AG20443 (cell line): ENCODE measurements at places on chromosomes 13 and 19.

- DNase-seq = peak; percentile 32
Measured at GRCh38 chr13:37868691-37869505, 674 bp downstream of the TRPC4 start.

GRCh38 chr13:100231176-100231575 is 142.3 kb downstream of the PCCA start:
- no peak for DNase-seq

- no peak for DNase-seq
Measured at GRCh38 chr13:97130190-97130589, 91.9 kb upstream of the MBNL2 start.

DNA sequence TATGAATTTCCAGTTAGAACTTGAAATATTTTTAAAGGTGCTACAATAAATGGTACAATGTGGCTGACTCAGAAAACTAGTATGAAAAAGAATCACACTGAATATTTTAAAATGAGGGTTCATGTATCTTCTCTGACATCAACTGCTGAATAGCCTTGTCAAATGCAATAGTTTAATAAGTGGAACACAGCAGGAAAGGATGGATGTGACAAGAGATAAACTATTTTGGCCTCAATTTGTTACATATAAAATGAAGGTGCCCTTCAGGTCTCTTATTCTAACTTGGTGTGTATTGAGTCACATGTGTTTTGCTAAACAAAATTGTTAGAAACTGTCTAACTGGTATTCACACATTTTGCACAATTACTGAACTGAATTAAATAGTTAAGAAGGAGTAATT is 1018.4 kb upstream of the PCDH20 start:
- no peak for DNase-seq

DNA sequence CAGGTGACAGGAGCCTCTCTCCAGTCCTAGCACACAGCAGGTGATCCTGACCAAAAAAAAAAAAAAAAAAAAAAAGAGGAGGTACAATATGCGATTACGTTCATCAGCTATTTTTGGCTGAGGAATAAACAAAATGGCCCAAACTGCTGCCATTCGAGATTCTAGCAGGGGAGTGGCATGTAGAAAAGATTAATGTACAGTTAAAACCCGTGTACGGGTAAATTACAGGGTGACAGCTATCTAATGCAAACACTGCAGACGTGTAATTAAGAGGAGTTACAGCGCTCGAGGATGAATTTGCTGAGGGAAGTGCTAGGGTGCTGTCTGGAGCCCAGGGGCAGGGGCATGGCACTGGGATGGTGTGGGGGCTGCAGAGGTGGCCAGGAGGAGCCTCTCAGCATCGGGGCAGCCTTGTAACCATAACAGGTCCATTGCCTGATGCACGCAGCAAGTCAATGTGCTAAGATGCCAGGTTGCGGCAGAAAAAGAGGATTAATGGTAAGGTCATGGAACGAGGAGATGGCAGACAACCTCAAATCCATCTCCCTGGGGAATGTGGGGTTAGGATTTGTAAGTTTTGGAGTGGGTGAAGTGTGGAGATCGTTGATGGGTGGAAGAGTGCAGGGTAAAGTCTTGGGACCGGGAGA is 17.4 kb downstream of the CHST8 start:
- DNase-seq = no peak

GRCh38 chr19:38209671-38210457 is 14.2 kb downstream of the DPF1 start:
- DNase-seq = peak; percentile 75

DNA sequence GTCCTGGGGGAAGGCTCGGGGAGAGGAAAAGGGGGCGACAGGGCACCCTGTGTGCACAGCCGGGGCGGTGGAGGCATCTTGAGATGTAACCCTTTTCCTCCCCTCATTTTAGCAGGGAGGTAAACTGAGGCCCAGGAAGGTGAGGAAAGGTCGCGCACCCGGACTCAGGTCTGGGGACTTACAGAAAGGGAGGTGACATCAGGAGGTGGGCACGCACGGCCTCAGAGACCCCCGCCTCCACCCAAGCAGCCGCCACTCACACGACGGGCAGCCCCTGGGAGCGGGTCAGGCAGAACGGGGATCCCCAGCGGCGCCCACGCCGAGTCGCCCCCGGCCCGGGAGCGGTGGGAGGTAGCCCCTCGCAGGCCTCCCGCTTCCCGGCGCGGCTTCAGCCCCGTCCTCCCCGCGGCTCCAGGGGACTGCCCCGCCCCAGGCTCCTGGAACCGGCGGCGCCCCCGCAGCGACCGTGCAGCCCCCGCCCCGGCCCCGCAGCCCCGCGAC is 477 bp downstream of the PIP5K1C start:
- DNase-seq = no peak

- no peak for DNase-seq
Measured at GRCh38 chr13:25384758-25385410, 13.1 kb downstream of the ATP8A2 start.

GRCh38 chr19:49201042-49201441 is 43.5 kb downstream of the TRPM4 start:
- no peak for DNase-seq

DNA sequence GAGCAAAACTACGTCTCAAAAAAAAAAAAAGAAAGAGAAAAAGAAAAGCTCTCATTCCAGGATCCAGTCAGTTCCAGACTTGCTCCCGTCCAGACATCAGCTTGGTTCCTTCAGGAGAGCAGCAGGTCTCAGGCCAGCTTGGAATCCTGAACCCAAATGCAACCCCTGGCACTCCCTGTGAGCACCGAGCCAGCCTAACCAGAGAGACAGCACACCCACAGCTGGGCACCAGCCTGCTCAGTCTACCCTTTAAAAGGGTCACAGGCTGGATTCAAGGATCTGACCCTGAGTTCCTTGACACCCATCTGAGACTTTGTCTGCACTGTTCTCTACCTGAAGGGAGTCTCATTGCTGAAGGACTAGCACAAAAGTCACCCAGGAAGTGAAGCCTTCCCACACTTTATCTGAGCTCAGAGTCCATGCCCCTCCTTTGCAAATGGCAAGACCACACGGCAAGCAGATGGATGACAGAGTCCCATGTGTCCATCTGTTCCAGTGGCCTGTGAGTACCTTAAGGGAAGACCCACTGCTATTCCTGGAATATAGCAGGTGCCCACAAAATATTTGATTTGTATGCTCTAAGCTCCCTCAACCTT is 1.4 kb downstream of the PEPD start:
- DNase-seq = no peak

DNA sequence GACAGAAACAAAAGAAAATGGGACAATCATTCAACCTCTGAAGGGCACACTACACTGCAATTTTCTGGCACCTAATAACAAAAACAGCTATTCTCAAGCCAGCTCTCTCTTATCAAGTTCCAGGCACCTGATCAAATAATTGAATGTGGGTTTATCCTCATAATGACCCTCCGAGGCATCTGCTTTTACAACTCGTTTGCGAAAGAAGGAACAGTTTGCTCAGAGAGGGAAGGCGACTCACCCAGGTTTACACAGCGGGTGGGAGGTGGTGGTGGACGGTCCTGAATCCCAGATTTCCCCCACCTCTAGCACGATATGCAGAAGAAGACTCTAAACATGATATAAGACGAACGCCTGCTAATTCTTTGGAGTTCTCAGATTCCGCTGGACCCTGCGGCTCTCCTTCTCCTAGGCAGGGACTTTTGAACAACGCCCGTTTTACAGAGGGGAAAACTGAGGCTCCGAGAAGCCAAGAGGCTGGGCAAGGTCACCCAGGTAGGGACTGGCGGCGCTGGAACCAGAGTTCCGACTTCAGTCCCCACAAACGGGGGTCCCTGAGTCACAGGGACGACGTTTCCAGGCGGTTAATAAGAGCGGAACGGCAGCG is 641 bp downstream of the SGTA start:
- no peak for DNase-seq

DNA sequence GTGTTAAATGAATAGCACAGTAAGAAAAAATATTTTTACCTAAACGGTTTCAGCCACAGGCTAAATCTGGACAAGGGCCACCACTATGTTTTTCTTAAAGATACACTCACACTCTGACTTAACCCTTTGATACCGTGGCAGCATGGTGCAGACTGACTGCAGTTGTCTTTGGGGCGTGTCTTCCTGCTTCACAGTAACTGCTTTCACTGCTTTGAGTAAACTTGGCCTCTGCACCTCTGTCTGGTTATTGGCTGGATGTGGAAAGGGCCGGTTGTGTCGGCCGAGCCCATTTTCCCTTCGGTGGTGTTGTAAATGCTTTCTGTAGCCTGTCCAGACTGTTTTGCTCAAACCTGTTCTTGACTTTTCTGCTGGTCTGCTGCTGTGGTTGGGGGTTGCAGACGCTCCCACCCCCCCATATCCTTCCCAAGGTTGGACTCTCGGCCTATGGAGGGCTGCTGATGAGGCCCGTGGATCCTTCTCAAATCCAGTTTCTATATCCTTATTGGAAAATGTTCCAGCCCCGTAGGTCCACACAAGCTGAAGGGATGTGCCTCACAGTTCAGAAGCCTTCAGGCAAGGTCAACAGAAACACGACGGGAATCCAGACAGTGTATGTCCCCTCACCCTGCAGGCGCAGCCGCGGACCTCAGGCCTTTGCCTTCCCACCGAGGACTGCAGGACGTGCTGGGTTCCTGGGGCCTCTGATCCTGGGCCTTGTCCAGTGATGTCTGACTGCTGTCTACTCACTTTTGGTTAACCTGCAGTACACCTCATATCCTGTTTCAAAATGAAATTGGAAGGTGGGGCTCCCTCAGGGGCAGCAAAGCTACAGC is 90.2 kb upstream of the RNF113B start:
- peak; percentile 49 for DNase-seq

- DNase-seq = no peak
Measured at GRCh38 chr13:40483601-40484000, 182.8 kb downstream of the FOXO1 start.

GRCh38 chr19:47353307-47353712 is 4.2 kb downstream of the DHX34 start:
- no peak for DNase-seq

DNA sequence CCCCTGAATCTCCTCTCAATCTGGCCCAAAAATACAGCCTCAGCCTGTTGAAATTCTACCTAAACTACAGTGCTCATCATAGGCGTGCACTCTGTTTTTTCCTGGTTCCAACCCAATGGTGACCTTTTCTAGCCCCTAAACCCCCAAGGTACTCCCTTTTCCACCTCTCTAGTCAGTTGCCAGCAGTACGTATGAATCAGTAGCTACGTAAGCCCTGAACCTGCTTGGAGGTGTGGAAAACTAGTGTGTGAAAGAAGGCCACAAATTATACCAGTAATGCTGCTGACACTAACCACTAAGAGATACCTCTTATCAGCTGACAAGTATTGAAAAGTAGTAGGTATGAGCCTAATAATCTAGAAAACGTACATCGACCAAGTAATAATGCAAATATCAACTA is 60.9 kb downstream of the FOXO1 start:
- DNase-seq = no peak

GRCh38 chr13:86426437-86426836 is 627.2 kb upstream of the SLITRK6 start:
- no peak for DNase-seq

DNA sequence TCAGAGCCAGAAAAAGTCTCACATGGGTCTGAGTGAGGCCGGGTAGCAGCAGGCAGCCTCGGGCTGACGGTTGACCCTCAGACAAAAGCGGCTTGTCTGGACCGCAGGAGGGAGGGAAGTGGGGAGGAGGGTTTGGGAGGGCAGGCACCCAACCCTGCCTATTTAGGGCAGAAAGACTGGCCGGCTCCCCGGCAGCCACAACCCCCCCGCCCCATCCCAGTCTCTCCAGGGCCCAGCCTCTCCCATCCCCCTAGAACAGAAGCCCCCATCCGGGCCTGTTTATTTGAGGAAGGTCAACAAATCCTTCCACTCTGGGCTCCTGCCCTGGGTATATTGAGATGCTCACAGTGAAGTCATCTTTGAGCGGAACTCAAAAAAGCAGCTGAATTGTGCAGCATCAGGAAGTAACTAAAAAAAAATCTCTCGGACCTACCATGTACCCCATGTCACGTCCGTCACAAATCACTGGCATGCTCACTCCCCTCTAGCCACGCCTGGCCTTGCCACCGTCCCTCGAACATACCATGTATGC is 6.3 kb downstream of the DACT3 start:
- no peak for DNase-seq

- no peak for DNase-seq
Measured at GRCh38 chr13:41587490-41587889, 130.1 kb downstream of the RGCC start.

- peak; percentile 88 for DNase-seq
Measured at GRCh38 chr19:13093407-13094105, 9.1 kb downstream of the LYL1 start.

- no peak for DNase-seq
Measured at GRCh38 chr13:100240109-100240779, 151.4 kb downstream of the PCCA start.

GRCh38 chr13:88919970-88920628 is 1248.9 kb downstream of the SLITRK5 start:
- DNase-seq = no peak

GRCh38 chr19:39671739-39672363 is 16.1 kb downstream of the LGALS16 start:
- DNase-seq = peak; percentile 43

- DNase-seq = peak; percentile 64
Measured at GRCh38 chr13:43572656-43573360, 214.0 kb downstream of the ENOX1 start.

DNA sequence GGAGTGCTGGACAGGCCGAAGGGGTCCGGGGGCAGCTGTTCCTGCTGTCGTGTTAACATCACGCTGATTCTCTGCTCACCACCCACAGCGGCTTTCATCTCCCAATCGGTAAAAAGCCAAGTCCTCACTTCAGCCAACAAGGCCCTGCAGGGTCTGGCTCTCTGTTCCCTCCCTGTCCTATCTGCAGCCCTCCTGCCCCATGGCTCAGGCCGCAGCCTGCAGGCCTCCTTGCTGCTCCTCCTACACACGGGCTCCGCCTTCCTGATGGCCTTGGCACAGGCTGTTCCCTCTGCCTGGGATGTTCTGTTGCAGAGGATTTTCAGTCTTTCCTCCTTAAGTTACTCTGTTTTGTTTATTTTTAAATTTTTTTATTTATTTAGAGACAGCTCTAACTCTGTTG is 22.2 kb downstream of the FUZ start:
- peak; percentile 51 for DNase-seq

- DNase-seq = no peak
Measured at GRCh38 chr13:23460309-23460708, 26.8 kb upstream of the SACS start.

- no peak for DNase-seq
Measured at GRCh38 chr13:60411983-60412382, 15.0 kb downstream of the TDRD3 start.
